KG1 (cell line): ENCODE measurements at places on chromosomes 1 and 21.

- DNase-seq: no peak
Measured at GRCh38 chr1:247528812-247529474, 7.3 kb downstream of the OR2C3 start.

GRCh38 chr1:92851729-92852128 lies 19.9 kb downstream of the RPL5 start:
- no peak for DNase-seq

GRCh38 chr1:99270646-99271045 lies 6.4 kb downstream of the PLPPR4 start:
- DNase-seq: no peak

- no peak for DNase-seq
Measured at GRCh38 chr1:18597160-18598042, 33.2 kb upstream of the PAX7 start.

GRCh38 chr1:219050822-219051125 lies 122.9 kb upstream of the LYPLAL1 start:
- DNase-seq: no peak
